Gastroesophageal sphincter (tissue), 4 donors: ENCODE measurements at places on chromosomes 3 and 15. TPM values are rescaled to one million over a fixed set of nuclear protein-coding genes. Genes with fewer than 3 reads are reported as not detected.
A peak's percentile ranks its signal among the peaks of the same experiment; 100 is the strongest.

DNA sequence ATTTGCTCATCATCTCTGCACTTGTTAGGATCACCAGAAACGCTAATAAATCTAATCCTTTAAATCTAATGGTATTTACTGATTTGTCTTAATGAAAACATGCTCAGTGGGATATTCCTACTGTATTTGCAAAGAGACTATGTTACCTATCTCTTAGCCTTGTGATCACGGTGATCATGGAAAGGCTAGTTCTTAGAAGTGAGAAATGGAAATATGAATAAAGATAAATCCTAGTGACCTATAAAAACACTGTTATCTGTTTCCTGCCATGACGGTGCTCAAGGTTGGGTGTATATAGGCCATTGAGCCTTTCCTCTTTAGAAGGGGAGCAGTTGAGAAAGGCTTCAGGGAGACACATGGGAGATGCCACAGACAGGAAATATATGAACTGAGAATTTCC lies 116.3 kb downstream of the THRB start:
- no peak for ATAC-seq

DNA sequence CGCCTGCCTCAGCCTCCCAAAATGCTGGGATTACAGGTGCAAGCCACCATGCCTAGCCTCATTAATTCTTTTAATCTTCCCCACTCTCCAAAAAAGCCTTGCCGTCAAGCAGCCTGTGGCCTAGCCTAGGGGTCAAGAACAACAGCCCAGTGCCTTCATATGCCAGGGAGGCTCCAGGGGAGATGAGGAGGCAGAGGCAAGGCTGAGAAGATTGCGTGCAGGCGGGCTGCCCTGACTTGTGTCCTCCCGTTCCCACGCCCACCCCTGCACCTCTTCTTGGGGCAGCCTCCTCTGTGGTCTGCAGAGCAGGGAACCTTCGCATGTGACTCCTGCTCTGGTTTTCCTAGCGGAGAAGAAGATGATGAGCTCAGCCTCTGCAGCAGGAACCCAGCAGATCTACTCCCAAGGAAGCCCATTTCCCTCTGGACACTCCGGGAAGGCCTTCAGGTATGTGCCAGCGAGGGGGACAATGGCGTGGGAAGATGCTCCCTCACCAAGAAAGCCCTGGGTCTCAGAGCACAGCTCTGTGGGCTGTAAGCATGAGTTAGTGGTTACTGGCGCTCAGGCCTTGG lies 118.5 kb upstream of the ABHD17C start:
- ATAC-seq = no peak

GRCh38 chr3:101138817-101139216 lies 145.6 kb upstream of the ABI3BP start:
- ATAC-seq = no peak

DNA sequence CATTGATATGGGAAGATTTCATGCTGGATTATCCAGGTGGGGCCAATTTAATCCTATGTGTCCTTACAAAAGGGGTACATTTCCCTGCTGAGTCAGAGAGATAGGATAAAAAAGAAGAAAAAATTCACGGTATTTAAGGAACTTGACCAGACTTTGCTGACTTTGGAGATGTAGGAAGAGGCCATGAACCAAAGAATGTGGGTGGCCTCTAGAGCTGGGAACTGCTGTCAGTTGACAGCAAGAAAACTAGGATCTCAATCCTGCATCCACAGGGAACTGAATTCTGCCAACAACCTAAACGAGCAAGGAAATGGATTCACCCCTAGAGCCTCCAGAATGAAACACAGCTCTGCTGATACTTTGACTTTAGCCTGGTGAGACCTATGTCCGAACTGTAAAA lies 148.1 kb upstream of the SLC24A5 start:
- no peak for ATAC-seq

GRCh38 chr3:57805674-57806073 lies 49.6 kb downstream of the SLMAP start:
- no peak for ATAC-seq

DNA sequence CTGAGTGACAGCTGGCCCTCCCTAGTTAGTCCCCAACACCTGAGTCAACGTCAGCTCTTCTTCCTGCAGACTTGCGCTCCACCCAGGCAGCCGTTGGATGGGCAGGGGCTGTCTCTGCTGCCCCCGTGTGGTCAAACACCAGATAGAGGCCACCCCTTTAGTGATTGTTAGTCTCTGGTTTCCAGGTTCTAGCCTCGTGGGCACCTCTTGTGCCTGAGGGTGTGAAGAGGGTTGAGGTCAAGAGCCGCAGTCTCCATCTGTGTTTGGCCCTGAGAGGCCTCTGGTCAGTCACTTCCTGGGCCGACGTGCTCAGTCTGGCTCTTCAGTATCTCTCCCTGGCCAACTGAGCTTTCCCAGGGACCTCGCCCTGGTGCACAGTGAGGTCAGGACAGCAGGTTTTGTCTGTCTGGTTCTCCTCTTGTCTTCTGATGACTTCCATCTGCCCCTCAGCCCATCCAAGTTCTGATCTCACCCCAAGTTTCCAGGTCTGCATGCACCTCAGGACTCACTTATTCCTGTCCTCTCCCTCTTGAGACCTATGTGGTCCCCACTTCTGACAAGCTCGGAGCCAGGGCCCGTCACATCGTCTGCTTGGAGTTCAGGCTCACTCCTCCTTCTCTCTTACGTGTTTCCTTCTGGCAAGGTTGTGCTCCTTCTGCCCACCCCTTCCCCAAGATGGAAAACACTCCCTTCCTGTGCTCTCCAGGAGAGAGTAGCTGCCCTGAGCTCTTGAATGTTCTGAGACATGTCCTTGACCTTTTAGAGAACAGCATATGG lies 20.9 kb downstream of the CD276 start:
- ATAC-seq = peak; percentile 50

DNA sequence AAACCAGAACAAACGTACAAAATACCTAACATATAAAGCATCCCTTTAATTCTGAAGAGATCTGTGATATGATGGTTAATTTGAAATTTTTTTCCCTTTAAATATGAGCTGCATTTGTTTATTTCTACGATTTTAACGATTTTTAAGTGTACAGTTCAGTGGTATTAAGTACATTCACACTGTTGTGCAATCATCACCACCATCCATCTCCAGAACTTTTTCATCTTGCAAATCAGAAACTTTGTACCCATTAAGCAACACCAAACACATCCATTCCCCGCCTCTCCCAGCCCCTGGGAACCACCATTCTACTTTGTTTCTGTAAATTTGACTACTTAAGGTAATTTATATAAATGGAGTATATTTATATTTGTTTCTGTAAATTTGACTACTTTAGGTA lies 51.5 kb downstream of the MAP4 start:
- ATAC-seq = no peak

GRCh38 chr3:128278761-128279600 lies 125.7 kb downstream of the EEFSEC start:
- peak; percentile 64 for ATAC-seq

DNA sequence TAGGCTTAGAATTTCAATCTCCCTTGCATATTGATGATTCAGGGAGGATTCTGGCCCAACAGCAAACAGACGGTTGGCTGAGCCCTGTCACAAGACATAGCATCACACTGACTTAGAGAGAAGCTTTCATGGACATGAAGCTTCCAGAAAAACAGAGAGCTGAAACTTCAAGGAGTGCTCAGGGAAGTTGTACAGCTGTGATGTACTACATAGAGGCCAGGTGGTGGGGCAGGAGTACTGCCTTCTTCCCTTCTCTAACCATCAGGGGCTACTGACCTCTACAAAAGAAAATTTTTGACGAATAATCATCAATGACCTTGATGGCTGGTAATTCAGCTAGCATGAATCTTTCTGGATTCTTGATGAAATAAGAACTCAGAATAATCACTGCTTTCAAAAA lies 378.5 kb downstream of the ERC2 start:
- ATAC-seq = no peak

- ATAC-seq = no peak
Measured at GRCh38 chr15:54082836-54083492, 104.7 kb downstream of the UNC13C start.

DNA sequence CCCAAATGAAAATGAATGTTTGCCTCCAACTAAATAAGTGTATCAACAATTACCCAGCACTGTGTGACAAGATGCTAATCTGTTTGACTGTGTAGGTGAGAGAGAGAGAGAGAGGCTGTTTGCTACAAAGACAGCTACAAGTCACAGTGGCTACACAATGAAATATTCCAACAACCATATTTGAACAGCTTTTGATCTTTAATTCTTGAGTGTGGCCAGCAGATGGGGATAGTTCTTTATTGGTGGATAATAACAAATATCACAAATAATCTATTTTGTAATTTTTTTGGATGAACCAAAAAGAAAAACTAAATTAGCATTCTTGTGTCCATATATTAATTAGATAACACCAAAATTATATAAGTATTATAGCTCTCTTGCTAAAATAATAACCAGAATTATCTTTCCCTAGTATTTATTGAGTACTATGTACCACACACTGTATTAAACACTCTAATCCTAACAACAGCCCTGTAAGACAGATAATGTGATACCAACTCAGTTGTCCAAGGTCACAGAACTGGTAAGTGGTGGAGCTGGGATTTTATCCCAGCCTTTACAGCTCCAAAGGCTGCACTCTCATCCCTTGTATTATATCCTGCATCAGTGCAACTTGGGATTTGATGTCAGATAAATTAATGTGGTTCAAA lies 61.9 kb upstream of the C3orf80 start:
- ATAC-seq = no peak

DNA sequence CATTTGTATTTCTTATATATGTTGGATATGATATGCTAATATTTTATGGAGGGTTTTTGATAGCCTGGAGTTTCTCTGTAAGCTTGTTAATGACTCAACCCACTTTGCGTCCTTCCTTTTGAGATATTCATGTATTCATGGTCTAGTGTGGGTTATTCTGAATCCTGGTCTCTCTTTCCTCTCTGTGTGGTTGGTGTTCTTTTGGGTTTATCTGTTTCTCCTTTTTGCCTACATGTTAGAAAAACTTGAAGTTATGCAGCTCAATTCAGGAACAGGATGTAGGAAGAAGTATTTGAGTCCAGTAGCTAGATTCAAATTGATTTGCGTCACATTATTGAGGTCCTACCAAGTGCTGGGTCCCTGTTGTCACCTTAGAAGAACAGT lies 28.1 kb downstream of the CMTM7 start:
- no peak for ATAC-seq

GRCh38 chr3:176971613-176972174 lies 225.6 kb downstream of the TBL1XR1 start:
- ATAC-seq = no peak

- ATAC-seq = no peak
Measured at GRCh38 chr3:41674449-41674848, 287.5 kb downstream of the ULK4 start.

DNA sequence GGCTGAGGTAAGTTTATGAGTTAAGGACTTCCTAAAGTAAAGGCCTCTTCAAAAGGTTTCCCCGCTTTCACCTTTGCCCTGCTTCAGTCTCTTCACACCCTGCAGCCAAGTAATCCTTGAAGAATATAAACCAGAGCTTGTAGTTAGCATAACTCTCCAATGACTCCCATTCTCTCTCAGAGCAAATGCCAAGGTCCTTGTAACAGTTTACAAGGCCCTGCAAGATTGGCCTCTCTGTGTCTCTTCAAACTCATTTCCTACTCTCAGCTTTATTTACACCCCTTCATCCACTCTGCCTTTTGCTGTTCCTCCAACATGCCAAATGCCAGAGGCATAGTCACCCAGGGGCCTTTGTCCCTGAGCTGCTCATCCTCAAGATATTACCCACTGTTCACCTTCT lies 60.5 kb upstream of the MME start:
- ATAC-seq = no peak

DNA sequence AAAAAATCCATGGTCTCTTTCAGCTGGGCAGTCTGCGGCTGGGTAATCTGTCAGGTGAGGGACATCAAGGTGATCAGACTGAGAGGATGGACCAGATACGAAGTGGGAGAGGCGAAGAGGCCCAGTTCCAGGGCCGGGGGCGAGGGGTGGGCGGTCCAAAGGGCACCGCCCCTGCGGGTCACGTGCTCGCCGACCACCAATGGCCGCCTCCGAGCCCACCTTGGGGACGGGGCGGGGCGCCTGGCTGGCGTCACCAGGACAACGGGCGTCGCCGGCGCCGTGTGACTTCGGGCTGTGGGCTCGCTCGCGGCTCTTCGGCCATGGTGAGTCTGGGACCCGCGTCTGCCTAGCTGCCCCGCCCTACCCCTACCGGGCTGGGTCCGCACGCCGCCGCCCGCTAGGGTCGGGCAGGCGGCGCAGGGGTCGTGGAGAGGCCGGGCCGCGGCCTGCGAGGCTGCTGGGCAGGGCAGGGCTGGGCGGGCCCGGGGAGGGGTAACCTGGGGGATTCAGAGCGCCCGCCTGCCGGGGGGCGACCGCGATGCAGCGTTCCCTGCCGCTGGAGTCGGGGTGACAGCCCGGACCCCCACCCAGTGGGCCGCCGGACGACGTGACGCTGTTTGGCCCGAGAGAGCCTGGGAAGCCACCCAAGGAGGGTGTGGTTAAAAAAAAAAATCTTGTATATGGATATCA lies at the start of gene FBXL2:
TSS of gene FBXL2 (plus strand) at position 250 of the 690 bp plus-strand sequence. CDS start at position 321, 71 bp downstream.
- peak; percentile 86 for ATAC-seq

DNA sequence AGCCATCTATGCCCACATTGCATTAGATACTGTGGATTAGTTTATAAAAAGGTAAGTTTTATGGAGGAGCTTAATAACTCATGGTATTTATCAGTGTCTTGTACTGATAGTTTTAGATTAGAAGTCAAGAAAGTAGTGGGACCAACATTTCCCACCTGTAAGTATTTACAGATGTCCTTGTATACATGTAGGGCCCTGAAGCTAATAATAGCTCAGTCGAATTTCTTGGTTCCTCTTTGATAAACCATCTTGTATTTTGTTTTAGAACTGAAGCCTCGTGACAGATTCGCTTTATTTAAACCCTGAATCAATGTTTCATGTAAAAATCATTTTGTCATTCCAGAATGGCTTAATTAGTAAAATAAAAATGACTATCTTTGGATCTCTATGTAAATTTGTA lies 73.4 kb downstream of the CRYBG3 start:
- ATAC-seq = no peak

DNA sequence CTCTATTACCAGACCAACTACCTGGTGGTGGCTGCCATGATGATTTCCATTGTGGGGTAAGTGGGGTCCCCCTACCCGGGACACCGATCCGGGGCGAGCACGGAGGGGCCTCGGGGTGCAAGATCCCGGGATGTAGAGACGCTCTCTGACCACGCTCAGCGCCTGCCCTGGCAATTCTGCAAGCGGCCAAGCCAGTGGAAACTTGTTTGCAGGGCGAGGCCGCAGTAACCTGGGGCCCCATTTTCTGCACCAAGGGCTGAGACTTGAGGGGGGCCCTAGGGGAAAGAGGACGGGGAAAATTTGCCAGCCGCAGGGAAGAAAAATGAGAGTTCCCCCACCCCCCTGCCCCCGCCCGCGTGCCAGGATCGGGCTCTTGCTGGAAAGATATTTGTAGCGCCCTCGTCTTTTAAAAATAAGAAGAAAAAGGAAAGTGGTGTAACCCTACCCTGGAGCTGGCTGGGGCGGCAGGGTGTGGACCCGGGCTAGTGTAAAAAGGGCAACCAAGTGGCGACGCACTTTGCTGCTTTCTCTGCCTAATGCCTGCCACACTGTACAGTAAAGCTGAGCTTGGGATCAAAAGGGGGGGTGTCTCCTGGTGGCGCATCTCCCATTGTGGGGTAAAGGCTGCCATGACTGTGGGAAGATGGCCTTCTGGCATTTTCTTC lies 563 bp downstream of the ARL6IP5 start:
- no peak for ATAC-seq

MUC20 gene
- total RNA-seq = 7.7 TPM

MST1R gene
- total RNA-seq = 2.5 TPM

VWA5B2 gene
- 0.10 TPM for total RNA-seq

ABHD5 gene
- 53.2 TPM for total RNA-seq

PLA2G4E gene
- not detected for total RNA-seq

SGO1 gene
- not detected for total RNA-seq

TJP1 gene
- 100 TPM for total RNA-seq

CYP19A1 gene
- 1.8 TPM for total RNA-seq

TRAK1 gene
- total RNA-seq = 89.5 TPM

YEATS2 gene
- 33.1 TPM for total RNA-seq
